ENCODE measurements at places on chromosomes 4 and X.
A peak's percentile ranks its signal among the peaks of the same experiment; 100 is the strongest.

DNA sequence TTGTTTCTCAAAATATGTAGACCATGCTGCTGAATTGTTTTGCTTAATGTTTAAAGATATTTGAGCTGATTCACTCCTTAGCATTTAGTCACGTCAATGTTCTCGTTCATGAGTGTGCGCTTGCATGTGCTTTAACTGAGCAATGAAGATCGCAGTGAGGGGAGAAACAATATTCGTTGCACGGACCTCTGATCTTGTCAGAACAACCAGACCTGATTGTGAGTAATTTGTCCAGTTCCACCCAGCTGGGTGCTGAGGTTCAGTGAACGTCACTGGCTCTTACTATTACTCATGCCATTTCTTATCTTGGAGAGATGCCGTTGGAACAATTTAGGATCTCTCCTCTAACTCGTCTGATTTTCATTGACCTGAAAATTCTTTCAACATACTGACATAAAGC lies 15.0 kb upstream of the PRKX start:
- no peak for DNase-seq

DNA sequence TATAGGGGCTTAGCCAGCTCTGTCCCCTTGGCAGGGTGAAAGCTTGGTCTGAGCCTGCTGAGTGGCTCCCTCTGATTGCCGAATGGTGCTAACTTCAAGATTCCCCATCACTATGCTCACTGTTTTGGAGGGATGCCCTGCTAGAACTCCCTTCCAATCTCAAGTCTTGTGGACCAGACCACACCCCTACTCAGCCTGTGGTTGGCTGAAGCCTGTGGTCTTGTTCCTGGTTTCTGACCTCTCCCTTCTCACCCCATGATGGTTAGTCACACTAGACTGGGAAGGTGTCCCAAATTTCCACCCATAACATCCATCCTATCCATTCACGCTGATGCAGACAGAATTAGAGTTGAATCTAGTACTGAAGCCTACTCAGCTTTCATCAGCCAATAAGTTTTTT lies 184.7 kb upstream of the NDP start:
- no peak for DNase-seq

GRCh38 chrX:111695297-111695880 lies 14.4 kb downstream of the ALG13 start:
- no peak for DNase-seq

GRCh38 chrX:95953564-95953963 lies 731.1 kb upstream of the DIAPH2 start:
- DNase-seq = no peak

- peak; percentile 68 for DNase-seq
Observed at GRCh38 chr4:168509786-168510185, 12.9 kb downstream of the PALLD start.

- no peak for DNase-seq
Observed at GRCh38 chr4:1097553-1097952, 15.8 kb downstream of the RNF212 start.
